Fibroblast of skin of right biceps (primary cell): ENCODE measurements at places on chromosomes 13 and 19.

DNA sequence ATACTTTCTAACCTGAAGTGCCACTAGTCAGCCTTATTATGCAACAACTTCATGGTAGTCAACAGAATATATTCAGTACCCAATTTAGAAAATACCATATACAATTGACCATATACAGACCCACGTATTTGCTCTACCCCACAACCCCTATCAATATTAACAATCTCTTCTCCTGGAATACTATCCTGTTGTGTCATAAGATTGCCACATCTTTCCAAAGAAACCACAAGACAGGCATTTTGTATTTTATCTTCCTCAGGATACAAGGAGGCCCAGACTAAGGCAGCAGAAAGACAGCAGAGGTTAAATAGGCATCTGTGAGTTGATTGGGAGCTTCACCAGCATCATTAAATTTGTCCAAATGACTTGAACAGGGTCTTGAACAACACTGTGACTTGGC lies 4.5 kb downstream of the SPART start:
- peak; percentile 62 for DNase-seq

DNA sequence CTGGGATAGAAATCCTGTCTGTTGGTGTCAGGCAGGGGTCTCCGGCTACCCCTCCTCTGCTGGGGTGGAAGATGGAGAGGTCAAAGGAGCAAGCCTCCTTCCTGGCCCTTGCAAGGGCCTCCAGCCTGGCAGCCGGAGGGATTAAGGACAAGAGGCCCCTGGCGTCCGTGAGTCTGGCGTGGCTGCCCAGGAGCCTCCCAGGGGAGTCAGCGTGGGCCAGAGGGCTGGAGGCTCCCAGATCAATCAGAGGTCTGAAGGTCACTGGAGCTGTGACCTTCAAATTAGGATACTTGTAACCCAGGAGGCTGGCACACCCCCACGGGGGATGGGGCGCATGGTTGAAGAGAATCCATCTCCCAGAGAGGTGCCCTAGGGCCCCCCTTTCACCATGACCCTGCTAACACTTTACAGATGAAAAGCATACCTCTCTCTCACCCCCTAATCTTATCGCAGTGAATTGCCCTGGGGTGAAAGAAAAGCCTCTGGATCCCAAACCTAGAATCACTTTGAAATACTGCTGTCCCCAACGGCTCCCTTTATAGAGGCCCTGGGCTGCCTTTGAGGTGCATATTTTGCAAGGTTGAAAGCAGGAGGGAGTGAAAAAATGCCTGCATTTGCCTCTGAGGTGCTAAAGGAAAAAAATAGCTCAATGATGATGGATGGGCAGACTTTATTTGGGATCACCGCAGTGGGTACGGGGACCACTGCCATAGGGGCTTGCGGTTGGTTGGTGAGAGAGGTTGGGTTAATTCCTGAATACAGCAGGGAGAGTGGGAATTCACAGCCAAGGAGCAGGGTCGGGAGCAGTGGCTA lies 44.9 kb upstream of the PEG3 start:
- no peak for DNase-seq

- no peak for DNase-seq
Measured at GRCh38 chr19:13652810-13653590, 111.3 kb upstream of the MRI1 start.

- DNase-seq: no peak
Measured at GRCh38 chr19:33806434-33806881, 9.8 kb downstream of the KCTD15 start.

DNA sequence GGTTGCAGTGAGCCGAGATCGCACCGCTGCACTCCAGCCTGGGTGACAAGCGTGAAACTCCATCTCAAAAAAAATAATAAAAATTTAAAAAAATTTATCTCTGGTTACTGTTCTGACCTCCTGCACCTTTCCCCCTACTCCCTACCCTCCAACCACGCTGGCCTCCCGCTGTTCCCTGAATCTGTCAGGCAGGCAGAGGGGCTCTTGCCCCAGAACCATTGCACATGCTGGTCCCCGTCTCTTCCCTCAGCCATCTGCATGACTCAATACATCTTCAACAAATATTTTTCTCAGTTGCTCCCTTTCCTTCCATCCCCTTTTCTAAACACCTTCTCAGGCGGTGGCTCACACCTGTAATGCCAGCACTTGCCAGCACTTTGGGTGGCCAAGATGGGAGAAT lies 1.1 kb upstream of the FAM187B start:
- no peak for DNase-seq

GRCh38 chr13:113511361-113511760 lies 20.9 kb upstream of the DCUN1D2 start:
- DNase-seq: no peak

DNA sequence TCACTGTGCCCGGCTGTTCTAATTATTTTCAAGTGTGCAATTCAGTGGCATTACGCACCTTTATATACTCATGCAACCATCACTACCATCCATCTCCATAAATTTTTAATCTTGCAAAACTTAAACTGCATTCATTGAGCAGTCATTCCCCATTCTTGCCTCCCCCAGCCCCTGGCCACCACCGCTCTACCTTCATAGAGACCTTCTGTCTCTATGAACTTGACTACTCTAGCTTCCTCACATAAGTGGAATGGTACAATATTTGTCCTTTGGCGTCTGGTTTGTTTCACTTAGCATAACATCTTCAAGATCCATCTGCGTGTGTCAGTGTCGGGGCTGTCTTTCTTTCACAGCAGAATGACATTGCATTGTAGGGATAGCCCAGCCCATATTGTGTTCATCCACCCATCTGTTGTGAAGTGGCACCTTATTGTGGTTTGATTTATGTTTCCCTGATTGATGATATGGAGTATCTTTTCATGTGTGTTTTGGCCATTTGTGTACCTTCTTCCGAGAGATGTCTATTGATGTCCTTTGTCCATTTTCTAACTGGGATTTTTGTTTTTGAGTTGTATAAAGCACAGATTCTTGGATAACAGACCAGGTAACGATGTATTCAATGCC lies 64.8 kb upstream of the FLT1 start:
- DNase-seq: no peak

- no peak for DNase-seq
Measured at GRCh38 chr13:99302637-99303505, 4.3 kb downstream of the GPR183 start.

DNA sequence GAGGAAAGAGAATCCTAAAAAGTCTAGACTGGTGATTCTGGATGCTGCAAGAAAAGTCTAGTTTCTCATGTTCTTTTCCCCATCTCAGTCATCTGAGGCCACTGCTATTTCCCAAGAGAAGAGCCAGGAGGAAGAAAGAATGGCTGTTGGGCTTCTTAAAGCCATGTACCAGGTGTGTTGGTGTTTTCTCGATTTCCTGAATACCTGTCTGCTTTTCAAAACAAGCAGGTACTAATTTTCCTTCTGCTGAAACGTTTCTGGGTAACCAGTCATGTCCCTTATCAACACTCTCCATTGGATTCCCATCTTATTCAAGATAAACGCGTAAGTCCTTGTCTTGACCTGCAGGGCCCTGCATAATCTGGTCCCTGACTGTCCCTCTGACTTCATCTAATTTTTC lies 1.1 kb downstream of the ZNF570 start:
- no peak for DNase-seq

GRCh38 chr13:32224916-32225315 lies 90.2 kb downstream of the ZAR1L start:
- no peak for DNase-seq

- DNase-seq: no peak
Measured at GRCh38 chr13:105170438-105170837, 1365.0 kb downstream of the EFNB2 start.

GRCh38 chr13:103188713-103189326 lies 122.6 kb upstream of the SLC10A2 start:
- DNase-seq: peak; percentile 35

- DNase-seq: peak; percentile 34
Measured at GRCh38 chr13:47672245-47673008, 328.6 kb downstream of the SUCLA2 start.
